Vagina (tissue), 2 donors: ENCODE measurements at places on chromosomes 2 and 18.
A peak's percentile ranks its signal among the peaks of the same experiment; 100 is the strongest.

- peak; percentile 95 for DNase-seq
Measured at GRCh38 chr2:230896346-230897115, 28.5 kb downstream of the GPR55 start.

GRCh38 chr2:8256905-8257304 is 425.0 kb upstream of the ID2 start:
- DNase-seq = no peak

- no peak for DNase-seq
Measured at GRCh38 chr18:70195852-70196434, 9.5 kb downstream of the RTTN start.

DNA sequence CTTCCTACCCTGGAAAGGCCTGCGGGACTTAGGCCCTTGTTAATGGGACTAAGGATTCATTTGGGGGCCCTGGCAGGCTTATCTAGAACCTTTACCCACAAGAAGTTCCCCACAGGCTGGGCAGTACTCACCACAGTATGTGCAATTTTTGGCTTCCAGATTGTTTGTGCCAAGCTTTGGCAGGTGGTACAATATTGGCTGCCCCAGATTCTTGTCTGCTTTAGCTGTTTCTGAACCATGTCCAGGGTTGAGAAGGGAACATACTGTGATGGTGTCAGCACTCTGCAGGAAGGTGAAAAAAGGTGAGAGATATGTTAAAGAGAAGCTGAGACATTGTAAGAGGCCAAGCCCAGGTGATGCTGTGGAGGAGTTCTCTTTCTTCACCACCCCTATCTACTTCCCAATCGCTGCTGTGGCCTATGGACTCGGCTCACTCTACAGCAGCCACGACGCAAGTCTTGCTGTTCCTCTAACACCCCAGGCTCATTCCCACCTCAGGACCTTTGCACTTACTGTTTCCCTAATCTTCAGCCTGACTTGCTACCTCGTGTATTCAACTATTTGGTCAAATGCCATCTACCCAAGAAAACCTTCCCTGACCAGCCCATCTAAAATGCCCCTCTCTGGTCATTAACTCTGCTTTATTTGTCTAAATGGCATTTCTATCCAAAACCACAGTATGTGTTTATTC is 9.2 kb downstream of the SLC4A5 start:
- peak; percentile 37 for DNase-seq

DNA sequence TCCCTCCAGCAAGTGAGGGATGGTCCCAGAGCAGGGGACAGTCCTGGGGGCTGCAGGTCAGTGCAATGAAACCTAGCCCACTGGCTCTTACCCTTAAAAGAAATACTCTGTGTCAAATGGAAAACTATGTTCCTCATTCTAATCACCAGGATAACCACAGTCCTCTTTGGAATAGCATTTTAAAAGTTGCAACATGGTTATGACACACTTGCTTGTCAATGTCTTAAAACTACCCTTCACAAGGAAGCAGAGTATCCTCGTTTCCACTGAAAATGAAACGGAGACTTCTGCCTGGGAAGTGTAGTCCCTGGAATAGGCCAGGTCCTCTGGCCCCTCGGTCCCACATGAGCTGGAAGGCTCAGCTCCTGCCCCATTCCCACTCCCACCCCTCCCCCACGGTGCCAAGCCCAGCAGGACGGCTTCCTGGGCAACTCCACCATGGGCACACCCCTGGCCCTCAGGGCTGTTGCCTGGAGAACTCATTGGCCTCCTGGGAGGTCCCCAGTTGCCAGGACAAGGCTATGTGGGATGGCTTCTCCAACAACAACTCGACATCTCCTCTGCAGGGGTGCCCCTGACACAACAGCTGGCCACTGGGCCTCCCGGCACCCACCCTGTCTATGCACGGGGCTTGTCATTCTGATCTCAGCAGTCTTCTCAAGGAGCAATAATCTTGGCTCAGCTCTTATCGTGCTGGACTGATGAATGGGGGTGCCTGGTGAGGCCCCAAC is 38.3 kb upstream of the ST3GAL5 start:
- DNase-seq = no peak

DNA sequence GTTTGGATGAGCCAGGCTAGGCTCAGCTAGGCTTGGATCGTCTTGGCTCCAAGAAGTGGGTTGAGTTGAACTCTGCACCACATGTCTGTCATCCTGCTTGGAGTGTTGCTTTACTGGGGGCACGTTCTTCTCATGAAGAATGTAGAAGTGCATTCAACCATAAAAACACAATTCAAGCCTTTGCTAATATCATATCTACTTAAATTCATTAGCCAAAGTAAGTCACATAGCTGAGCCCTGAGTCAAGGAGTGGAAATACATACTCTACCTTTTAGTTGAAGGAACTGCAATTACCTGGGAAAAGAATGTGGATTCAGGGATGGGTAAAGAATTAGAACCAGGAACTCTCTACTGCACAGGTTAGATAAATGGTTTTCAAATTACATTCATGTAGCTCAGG is 360.4 kb upstream of the KCNH7 start:
- DNase-seq = no peak

DNA sequence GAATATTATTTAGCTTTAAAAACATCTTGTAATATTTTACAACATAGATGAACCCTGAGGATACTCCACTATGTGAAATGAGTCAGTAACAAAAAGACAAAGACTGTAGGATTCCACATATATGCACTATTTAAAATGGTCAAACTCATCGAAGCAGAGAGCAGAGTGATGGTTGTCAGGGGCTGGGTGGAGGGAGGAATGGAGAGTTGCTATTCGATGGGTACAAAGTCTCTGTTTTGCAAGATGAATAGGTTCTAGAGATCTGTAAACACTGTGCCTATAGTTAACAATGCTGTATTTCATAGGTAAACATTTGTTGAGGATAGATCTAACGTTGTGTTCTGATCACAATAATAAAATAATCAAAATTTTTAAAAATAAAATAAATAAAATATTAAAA is 1675.9 kb upstream of the CELF4 start:
- DNase-seq = no peak

DNA sequence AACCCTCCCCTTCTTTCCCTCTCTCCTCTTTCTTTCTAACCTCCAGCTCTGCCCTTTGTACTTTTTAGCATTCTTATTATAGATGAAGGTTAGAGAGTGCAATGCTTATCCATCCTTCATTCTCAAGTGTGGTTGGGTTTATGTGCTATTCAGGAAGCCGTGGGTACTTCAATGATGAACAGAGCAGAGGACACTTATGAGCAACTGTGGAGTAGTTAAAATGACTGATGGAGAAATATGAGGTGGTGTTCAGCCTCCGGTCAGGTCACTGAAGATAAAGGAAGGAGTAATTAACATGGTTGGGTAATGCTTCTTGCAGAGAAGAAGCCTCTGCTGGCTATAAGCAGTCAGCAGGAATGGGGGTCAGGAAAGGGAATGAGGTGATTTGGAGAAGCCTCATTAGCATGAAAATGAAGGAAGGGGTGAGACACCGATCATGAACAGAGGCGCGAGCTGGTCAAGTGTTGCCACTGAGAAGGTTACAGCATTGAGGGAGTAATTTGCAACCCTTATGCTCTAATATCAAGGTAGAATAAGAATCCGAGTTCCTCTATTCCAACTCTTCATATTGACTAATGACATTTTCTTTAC is 174.7 kb downstream of the LPIN1 start:
- no peak for DNase-seq

- no peak for DNase-seq
Measured at GRCh38 chr2:29227935-29228675, 112.9 kb downstream of the CLIP4 start.

- DNase-seq = no peak
Measured at GRCh38 chr2:97868986-97869721, 126.6 kb downstream of the TMEM131 start.

DNA sequence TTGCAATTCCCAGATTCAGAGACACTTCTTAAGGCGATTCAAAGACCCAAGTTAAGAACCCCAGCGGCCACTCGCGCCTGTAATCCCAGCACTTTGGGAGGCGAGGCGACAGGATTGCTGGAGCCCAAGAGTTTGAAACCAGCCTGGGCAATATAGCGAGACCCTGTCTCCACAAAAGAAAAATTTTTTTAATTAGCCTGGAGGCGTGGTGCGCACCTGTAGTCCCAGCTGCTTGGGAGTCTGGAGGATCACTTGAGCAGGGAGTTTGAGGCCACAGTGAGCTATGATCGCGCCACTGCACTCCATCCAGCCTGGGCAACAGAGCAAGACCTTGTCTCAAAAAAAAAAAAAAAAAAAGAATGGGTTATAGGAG is 585 bp upstream of the ANAPC1 start:
- no peak for DNase-seq

- no peak for DNase-seq
Measured at GRCh38 chr18:29979881-29980280, 1062.7 kb downstream of the DSC3 start.

- peak; percentile 32 for DNase-seq
Measured at GRCh38 chr2:108905176-108905575, 83.8 kb downstream of the EDAR start.

GRCh38 chr2:39383146-39383545 is 53.9 kb downstream of the MAP4K3 start:
- DNase-seq = no peak

DNA sequence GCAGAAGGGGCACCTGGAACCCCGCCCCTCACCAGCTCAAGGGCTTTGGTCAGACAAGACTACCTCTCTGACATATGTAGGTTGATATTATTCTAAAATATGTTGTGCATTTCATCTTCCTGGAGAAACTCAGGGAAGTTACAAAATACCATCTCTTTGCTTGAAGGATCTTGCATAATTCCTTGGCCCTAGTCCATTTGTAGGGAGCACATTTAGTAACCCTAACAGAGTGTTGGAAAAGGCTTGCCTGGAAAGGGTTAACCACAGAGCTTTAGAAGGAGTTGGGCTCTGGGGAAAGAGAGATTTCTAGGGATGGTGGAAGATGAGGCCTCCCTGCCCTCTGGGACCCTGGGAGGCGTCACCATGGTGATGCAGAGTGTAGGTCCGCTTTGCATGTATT is 143.0 kb upstream of the SLC1A4 start:
- DNase-seq = no peak

GRCh38 chr2:31505111-31505510 is 75.6 kb downstream of the SRD5A2 start:
- no peak for DNase-seq

GRCh38 chr2:132845339-132845738 is 175.3 kb upstream of the LYPD1 start:
- no peak for DNase-seq

DNA sequence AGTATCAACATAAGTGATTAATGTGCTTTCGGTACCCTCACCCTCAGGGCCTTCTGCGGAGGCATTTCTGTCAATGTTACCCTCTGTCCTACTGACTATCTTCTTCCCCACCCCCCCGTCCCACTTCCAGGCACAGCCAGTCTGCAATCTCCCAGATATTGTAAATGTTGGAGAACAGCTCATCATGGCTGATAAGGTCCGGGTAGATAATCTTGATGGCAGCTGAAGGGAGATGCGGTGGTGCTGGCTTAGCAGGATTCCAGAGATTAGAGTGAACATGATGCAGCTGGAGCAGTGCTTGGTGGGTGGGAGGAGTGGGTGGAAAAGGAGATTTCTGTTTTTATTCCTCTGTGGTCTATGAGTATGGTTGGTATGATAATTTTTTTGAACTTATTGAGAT is 15.5 kb downstream of the GTF2A1L start:
- DNase-seq = no peak

- DNase-seq = no peak
Measured at GRCh38 chr2:200138391-200139124, 167.9 kb upstream of the SPATS2L start.

DNA sequence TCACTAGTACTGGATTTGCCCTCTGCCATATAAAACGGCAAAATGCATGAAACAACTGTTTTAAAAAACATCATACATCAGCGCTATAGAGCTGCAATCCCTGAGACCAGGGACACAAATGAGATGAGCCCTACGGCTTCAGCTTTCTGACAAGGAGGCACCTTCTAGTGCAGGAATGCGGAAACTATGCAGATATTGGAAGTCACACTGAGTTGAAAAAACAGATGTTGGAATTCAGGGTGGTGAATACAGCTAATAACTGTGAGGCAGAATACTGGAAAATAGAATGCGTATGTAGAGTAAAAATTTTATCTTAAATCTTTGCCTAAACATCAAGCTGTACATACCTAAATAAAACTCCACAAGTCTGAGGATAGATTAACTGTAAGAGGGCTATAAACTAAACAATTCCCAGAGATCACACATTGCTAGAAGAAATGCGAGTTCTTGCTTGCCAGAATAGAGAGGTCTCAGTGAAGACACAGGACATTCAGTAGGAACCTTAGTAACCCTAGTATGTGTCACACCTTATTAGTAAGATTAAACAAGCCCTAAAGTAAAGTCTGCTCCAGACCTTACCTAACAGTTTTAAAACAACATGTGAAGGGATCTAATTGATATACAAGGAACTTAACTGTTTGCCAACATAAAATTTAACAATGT is 541.4 kb upstream of the DDX18 start:
- DNase-seq = no peak

DNA sequence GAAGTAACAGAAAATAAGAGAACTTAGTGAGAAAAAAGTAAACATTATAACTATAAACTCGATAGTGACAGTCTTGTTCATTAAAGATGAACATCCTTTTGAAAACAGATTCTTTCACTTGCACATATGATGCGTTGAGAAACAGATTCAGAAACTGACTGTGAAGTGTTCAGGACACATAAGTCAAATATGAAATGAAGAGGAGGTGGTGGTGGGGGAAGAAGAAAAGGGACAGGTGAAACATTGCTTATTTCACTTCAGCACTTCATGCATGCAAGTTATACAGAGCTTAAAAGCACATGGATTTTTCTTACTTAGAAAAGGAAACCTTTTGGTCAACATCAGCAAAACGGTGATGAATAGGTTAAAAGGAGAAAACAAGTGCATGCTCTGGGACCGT is 42.5 kb downstream of the STAT4 start:
- no peak for DNase-seq

GRCh38 chr18:46868169-46868921 is 49.0 kb downstream of the PIAS2 start:
- DNase-seq = no peak

GRCh38 chr18:23967321-23968089 is 47.0 kb upstream of the TTC39C start:
- no peak for DNase-seq

GRCh38 chr2:227460070-227460485 is 11.9 kb upstream of the AGFG1 start:
- no peak for DNase-seq

GRCh38 chr2:126857502-126857901 is 41.2 kb upstream of the TEX51 start:
- no peak for DNase-seq

DNA sequence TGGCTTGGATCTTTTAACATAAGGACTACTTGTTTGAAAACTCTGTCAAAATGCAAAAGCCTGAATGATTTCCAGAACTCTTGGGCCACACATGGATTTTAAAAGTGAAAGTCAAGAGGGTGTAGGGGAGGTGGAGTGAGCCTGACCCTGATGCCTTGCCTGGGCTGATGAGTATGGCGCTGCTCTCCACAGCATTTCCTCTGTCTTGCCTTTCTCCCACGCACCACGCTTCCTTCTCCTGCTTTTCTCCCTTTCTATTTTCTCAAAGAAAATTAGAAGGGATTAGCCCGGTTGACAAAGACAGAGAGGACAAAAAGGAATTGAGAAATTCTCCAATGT is 207.0 kb upstream of the CCDC68 start:
- DNase-seq = no peak
